ENCODE measurements at places on chromosomes 4 and X.

GRCh38 chr4:37073226-37073840 lies 171.2 kb upstream of the NWD2 start:
- DNase-seq: no peak

DNA sequence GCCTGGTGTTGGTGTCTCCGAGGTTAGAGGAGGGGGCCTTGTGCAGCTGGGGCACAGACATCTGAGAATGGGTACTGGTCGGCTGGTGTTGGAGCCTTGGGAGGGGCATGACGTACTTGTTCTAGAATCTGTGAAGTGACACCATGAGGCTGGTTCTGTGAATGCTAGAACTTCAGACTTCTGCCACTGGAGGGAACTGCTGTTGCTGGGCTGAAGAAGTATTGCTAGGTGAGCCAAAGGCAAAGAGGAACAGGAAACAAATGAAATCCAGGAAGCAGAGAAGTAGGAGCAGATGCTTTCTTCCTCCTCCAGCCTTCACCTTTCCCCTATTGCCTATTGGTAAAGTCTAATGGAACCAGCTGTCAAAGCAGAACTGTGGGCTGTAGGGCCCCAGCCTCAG lies 120.9 kb upstream of the DDIT4L start:
- no peak for DNase-seq

DNA sequence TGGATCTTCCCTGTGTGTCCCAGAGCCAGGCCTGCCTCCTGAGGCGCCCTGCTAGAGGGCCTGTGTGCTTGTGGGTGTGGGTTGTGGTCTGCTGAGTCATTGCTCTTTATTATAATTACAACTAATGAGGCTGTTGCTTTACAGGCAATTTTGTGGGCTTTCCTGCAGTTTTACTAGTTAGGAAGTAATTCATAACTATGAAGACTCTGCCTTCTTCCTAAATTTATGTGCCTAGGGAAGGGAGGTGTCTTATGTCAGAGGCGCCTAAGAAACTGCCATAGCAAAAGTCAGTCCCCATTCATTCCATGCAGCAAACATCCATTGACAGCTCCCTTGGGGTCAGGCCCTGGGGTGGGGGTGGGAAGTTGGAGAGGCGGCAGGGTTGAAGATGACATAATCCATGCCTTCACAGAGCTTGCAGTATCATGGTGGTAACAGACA lies 359.2 kb downstream of the IDS start:
- DNase-seq: no peak

- DNase-seq: no peak
Measured at GRCh38 chr4:56863441-56864139, 42.1 kb upstream of the SPINK2 start.

GRCh38 chr4:87057835-87058355 lies 123.1 kb downstream of the AFF1 start:
- no peak for DNase-seq

DNA sequence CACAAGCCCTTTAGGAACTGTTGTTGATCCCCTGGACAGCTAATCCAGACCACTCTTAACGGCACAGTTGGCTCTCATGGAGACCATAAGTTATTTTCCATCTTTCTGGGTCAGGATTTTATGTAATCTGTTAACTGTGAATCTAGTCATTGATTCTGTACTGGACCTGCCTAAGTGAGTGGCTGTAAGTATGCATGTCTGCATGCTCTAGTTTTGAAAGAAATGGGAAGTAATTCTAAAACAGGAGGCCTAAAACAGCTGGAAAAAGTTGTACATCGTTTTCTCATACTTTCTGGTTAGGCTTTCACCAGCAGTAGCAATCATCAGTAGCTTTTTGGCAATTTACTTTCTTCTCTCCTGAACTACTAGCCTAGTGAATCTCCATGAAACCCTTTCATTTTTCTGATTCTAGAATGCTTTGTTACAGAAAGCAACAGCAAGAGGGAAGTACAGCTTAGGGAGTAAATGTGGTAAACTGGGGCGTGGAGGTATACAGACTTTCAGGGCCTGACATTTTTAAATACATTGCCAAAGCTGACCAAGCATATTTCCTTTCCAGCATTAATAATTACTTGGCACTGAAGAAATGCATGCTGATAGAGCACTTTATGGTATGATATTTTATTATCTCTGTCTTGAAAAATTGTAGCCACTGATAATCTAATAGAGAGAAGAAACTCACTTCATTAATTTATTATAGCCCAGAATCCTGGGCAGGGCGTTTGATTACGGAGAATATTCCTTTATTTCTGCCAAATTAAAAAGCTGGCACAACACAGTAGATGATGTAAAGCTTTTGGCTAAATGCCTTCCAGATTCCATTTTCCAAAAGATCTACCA lies 202.7 kb downstream of the BANK1 start:
- no peak for DNase-seq

Measured in activated naive CD8-positive, alpha-beta T cell treated with anti-CD3 and anti-CD28 coated beads for 36 hours (primary cell).